Activated naive CD8-positive, alpha-beta T cell treated with anti-CD3 and anti-CD28 coated beads, Interleukin-2, amount 50 U/mL, for 16 hours (primary cell): ENCODE measurements at places on chromosomes 13 and 19.

DNA sequence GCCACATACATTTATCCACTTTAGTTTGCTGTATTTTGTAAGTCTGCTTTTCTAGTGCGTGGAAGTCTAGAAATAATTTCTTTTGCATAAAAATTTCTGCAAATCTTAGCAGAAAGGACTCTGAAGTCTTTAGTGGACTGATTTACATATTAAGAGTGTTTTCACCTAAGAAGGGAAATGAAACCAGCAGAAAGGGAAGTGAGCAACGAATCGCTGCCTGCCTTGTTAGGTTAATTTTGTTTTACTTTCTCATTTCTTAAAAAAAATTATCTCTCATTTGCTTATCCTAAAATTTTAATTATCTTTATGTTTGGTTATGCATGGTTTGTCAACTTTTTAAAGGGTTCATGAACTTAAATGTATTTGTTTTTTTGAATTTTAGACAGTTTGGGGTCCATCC is 767 bp upstream of the GPR18 start:
- no peak for DNase-seq

- DNase-seq = no peak
Measured at GRCh38 chr19:53579518-53579917, 41.6 kb downstream of the ZNF331 start.

GRCh38 chr13:102907886-102908515 is 62.2 kb downstream of the ERCC5 start:
- DNase-seq = no peak

DNA sequence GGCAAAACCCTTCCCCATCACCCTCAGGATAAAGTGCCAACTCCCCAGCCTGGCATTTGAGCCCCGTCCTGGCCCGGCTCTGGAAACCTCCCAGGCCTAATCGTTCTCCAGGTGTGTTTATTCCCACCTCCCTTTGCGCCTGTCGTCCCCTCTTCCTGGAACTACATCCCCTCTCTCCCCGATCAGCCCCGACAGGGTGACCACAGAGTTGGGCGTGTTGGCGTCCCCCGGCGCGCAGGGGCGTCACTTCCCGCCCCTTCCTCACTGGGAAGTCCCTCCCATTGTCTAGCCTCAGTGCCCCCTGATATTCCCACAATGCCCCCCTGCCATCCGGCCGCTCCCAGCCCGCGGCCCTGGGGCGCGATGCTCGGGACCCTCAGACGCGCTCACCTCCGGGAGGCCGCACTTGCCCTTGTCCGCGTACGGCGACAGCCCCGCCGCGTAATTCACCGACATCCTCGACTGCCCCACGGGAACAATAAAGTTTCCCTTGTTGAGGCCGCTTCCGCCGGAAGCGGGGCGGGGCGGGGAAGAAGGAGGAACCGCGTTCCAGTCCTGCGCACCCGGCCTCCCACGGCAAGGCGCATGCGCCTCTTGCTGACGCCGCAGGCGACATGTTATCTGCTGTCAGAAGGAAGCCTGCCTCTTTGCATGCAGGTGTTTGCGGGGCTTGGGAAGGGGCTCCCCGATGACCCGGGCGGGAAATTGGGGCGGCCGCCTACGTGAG is at the start of the genes ANKRD24 and SIRT6:
TSS of gene ANKRD24 (plus strand) at position 606 of the 727 bp plus-strand sequence. CDS start 3,737 bp downstream, outside the sequence.
TSS of gene SIRT6 (minus strand) at position 480 of the 727 bp plus-strand sequence. CDS start at position 456, 24 bp downstream.
- peak; percentile 92 for DNase-seq

- no peak for DNase-seq
Measured at GRCh38 chr19:16626796-16627192, 1.2 kb downstream of the MED26 start.

- peak; percentile 40 for DNase-seq
Measured at GRCh38 chr19:19224852-19225494, 13.2 kb downstream of the NCAN start.

GRCh38 chr19:44692379-44692721 is 6.6 kb upstream of the CEACAM16 start:
- no peak for DNase-seq

DNA sequence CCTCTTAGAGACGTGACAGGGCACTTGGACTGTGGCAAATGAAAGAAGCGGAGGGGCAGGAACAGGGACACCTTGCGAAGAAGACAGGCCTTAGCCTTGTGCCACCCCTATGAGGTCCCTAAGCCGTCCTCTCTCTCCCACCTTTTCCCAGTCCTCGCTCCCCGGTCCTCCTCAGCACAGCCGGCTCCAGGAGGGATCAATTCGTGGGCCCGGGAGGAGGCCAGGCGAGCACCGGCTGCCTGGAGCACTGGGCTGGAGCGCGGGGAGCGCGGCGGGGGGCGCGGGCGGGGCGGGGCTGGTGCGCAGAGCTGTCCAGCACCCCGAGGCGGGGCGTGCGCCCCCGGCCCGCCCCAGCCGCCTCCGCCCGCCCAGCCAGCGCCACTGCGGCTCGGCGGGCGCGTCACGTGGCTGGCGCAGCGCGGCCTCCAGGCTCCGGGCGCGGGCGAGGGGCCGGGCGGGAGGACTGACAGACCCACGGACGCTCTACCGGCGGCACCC is at the start of gene LRP3:
TSS of gene LRP3 (plus strand) at position 466 of the 498 bp plus-strand sequence. CDS start 456 bp downstream, outside the sequence.
- DNase-seq = no peak

GRCh38 chr13:106906426-106906996 is 338.6 kb upstream of the ARGLU1 start:
- DNase-seq = no peak

- no peak for DNase-seq
Measured at GRCh38 chr19:14425696-14426138, 6.6 kb upstream of the DDX39A start.

GRCh38 chr13:98181111-98181815 is 4.2 kb upstream of the RNF113B start:
- DNase-seq = no peak

GRCh38 chr13:110525328-110526319 is 35.9 kb downstream of the RAB20 start:
- DNase-seq = no peak

- no peak for DNase-seq
Measured at GRCh38 chr19:3315676-3315973, 50.8 kb upstream of the NFIC start.

DNA sequence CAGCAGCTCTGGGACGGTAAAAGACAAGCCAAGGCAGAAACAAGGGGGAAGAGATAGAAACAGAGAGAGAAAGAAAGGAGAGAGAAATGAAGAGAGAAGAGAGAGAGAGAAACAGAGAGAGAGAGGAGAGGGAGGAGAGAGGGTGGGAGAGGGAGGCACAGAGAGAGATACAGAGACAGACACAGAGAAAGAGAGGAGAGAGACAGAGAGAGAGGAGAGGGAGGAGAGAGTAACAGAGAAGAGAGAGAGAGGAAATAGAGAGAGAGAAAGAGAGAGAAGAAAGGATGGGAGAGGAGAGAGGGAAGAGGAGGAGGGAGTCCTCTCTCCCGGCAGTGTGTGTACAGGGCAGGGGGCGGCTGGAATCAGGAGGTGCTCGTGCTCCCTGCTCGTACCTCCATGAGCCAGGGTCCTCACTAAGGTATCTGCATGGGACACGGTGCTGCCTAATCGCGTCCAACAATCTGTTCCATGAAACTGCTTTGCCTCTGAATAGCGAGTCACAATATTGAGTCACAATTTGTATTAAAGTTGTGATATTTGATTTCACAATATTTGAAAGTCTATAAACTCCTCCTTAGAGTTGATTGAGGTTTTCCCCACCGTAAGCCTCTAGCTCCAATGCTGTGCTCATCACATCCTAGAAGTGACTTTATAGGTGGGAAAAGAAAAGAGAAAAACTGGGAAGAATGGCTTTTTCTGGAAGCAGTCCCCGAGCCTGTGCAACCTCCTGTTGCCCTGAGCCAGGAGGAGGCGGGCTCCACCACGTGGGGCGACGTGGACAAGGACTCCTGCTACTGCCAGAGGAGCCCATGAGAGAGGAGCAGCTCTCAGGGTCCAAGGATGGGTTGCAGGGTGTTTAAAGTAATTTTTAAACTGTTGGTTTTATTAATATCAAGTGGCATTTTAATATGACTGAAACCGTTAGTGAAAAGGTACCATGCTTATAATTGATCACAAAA is 81.7 kb upstream of the ARHGEF7 start:
- no peak for DNase-seq

DNA sequence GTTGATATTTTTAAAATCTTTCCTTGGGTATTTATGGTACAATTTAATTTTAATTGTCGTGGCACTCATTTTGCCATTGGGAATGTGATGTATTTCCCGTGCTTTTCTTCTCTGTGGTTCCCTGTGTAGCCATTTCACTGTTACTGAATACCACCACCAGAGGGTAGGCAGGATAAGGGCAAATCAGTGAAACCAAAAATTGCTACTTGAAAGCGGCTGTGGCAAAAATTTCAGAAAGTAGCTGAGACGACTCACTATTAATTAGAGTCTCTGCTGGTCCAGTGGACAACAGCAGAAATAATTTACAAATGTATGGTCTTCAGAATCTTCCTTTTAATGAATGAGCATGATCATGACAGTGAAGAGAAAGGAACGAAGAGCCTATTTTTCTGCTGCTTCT is 34.4 kb upstream of the MIR17HG start:
- no peak for DNase-seq

DNA sequence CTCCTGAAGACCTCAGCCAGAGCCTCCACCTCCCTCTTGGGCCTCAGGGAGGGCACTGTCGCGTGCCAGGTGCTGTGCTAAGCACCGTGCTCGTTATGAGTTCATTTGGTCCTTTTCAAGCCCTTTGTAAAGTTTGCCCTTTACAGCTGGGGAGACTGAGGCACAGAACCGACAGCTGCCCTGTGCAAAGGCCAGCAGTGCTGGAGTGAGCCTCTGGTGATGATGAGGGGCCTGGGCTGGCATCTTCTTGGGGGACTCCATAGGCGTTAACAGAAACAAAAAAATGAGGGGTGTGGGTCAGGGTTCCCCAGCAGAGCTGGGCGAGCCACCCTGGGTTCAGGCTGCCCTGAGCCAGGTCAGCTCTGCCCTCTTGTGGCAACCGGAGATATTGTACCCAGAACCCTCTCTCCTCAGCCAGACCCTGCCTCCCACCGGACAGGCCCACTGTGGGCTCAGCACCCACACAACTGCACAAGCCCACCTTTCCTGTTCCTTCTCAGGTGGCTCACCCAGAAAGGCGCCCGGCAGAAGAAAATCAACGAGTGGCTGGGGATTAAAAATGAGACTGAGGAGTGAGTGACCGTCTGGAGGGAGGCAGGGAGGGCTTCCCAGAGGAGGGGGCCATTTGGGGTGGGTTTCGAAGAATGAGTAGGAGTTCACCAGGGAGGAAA is 5.5 kb upstream of the IFI30 start:
- DNase-seq = peak; percentile 28

GRCh38 chr13:67052550-67053490 is 177.3 kb downstream of the PCDH9 start:
- no peak for DNase-seq

GRCh38 chr19:7705387-7706187 is 3.7 kb upstream of the FCER2 start:
- DNase-seq = peak; percentile 43

- DNase-seq = no peak
Measured at GRCh38 chr13:92590503-92590908, 636.1 kb upstream of the GPC6 start.

GRCh38 chr19:40633207-40633606 is 32.0 kb downstream of the LTBP4 start:
- no peak for DNase-seq
